ENCODE measurements at places on chromosomes 11 and 22.

DNA sequence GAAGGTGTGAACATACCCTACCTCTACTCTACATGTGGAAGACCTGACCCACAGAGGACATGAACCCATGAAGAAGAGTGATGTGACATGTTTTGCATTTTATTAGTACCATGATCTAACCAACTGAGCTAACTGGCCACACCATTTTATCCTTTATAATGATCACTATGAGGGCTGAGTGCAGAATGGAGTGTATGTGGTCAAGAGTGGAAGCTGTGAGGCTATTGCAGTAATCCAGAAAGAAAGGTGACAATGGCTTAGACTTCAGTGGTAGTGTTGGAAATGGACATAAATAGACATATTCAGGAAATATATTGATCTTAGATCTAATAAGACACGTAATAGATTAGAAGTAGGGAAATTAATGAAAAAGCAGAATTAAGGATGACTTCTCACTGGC lies 3.8 kb downstream of the SRSF8 start:
- DNase-seq: no peak

DNA sequence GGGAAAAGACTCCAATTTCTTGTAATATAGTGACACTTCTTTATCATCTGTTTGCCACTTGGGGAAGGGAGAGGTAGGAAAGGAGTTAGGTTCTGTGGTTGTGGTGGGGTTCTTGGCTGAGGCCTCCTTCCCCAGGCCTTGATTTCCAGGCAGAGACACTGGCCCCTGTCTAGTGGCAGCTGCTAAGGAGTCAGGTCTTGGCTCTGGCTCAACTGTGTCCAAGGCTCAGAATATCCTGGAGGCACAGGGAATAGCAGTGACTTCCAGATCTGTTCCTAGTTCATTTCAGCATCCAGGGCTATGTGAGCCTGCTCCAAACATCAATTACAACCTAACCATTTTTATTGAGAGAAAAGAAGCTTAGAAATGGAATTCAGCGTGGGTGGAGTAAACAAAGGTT lies 29.5 kb downstream of the PPFIBP2 start:
- no peak for DNase-seq

DNA sequence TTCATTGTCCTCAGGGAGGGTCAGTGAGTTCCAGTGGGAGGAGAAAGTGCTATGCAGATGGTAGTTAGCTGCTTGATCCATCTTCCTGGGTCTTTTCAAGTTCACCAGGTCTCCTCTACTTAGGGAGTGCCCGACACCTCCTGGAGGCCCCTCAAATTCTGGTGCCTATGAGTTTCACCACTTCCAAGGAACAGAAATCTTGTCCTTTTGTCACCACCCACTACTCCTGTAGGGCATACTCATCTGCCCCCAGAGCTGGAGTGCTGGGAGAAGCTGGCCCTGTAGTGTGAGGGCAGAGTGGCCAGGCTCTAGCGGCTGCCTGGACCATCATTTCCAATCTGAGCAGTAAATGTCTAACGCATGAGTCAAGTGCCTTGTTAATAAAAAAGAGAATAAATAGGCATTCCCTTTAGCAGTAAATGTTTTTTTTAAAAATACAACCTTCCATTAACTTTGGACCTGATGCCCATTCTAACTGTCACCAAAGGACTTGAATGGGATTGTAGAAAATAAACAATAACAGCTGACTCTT lies 12.5 kb downstream of the IRAG1 start:
- DNase-seq: no peak

- DNase-seq: peak; percentile 40
Measured at GRCh38 chr11:69233744-69234570, 60.0 kb upstream of the MYEOV start.

DNA sequence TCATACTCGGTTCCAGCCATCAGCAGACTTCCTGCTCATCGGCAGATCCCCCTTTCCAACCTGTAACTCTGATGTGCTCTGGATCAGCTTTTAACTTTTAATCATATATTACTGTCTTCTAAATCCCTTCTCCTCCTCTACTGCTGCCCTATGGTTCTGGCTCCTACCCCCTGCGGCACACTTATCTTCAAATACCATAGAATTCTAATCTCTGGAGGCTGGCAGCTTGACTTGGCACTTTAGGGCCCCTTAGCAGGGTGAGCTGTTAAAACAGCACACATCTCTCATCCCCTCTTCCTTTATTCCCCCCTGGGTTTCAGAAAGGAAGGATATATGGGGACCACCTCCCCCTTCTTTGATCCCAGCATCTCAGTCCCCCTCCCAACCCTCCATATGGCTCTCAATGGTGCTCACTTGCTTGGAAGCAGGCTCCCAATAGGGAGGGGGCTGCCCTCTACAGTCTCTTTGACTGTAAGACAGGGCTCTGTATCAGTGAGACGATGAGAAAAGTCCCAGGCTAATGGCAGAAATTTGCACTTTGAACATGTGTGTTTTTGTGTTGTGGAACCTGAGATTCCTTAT lies 4.4 kb upstream of the CNTF start:
- no peak for DNase-seq

DNA sequence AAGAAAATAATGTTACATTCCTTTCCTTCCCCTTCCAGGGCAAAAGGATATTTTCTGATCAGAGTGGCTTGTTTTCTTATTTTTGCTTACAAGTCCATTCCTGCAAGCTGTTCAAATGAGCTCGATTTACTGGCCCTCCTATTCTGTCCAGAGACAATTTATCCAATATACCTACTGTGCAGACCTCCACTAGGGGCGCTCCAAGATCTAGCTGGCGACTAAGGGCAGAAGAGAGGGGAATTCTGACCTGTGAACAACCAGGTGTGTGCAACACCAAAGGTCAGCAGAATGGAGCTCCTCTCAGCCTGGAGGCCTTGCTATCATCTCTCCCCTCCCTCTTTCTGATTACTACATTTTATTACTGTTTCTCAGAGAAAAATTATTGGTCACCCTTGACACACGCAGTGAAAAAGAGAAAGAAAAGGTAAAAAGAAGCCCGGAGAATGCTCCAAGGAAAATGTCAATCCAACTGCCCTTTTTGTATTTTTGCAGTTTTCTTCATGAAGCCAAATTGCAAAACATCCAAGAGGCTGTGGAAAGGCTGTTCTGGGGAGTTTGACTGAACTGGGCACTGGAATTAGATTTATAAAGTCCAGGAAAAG lies 3.2 kb downstream of the SEZ6L start:
- DNase-seq: no peak

- no peak for DNase-seq
Measured at GRCh38 chr11:72599325-72600117, 74.7 kb downstream of the PDE2A start.

DNA sequence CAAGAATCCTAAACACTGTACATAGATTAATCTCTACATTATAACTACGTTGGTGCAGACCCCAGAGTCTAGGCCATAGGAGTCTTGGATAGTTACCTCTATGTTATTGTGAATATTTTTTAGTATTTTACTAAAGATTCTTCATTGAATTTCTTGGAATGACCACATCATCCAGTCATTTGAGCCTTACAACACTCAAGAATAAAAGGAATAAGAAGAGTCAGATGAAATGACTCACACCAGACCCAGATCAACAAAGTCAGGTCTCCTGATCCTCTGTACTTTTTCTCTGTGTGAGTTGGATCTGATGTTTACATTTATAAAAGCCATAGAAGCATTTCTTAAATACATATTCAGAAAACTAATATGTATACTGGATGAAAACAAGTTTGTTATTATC lies 179.2 kb upstream of the ARHGAP20 start:
- no peak for DNase-seq

DNA sequence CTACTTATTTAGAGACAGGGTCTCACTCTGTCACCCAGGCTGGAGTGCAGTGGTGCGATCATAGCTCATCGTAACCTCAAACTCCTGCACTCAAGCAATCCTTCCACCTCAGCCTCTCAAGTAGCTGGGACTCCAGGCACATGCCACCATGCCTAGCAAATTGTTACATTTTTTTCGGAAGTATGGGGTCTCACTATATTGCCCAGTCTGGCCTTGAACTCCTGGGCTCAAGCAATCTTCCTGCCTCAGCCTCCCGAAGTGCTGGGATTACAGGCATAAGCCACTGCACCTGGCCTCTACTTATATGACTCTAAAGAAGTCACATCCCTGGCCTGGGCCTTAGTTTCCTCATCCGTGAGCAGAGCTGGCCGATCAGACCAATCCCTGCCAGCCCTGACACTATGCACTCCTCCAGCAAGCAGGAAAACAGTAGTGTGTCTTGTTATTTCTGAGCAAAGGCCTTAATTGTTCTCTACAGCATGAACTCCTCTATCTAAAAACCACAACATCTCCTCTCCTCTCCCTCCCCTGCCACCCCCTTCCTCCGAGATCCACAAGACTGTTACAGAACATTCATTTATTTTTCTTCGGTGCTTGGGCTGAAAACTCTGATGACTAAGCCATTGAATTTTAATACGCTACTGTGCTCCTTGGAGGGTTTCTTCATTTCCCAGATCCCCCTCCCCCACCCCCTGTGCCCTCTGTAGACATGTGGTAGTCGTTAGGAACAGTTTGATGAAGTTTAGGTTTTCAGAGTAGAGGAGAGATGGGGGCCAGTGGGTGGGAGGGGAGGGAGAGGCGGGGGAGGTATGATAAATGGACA lies 91.5 kb downstream of the ABTB2 start:
- DNase-seq: no peak

GRCh38 chr11:33040033-33040861 lies 875 bp downstream of the TCP11L1 start:
- DNase-seq: no peak

All from ascending aorta (tissue), 2 donors.